ENCODE measurements at places on chromosomes 3 and 15.

GRCh38 chr15:59420986-59421618 lies 16.9 kb upstream of the FAM81A start:
- DNase-seq: no peak

DNA sequence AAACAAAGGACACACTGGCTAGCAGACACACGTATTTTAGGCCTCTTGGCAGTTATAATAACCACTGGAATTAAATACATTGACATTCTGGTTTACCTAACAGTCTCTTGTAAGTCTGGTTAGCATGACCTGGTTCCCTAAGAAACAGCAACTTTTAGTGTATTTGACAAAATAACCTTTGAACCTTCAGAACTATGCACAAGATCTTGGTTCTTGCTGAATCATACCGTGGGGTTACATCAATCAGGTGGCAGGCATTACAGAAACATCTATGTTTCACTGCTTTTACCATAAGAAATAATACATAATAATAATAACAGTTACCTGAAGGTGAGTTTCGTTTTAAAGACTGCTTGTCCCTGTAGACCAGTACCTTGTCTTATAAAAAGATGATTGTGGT lies 18.8 kb downstream of the LEO1 start:
- no peak for DNase-seq

- peak; percentile 76 for DNase-seq
Observed at GRCh38 chr15:75578948-75579920, at the start of gene PTPN9. Gene PTPN9, minus strand, starts transcription at chr15:75579315. Its CDS starts 539 bp downstream, at chr15:75578776.

DNA sequence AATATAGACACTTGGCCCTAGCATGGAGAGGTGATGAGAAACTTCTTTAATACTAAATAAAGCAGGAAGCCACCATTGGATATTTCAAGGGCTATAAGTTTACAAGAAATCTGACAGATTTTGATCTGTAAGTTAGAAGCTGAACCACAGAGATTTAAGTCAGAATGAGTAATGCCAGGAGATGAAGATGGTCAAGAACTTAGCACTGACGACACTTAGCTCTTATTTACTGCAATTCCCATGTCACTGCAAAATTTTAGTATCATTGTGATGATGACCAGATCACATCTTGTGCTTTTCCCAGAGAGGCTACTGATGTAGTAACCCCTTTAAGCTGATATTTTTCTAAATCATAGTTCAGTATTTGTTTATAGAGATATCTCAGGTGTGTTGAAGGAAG lies 59.4 kb upstream of the CD96 start:
- no peak for DNase-seq

DNA sequence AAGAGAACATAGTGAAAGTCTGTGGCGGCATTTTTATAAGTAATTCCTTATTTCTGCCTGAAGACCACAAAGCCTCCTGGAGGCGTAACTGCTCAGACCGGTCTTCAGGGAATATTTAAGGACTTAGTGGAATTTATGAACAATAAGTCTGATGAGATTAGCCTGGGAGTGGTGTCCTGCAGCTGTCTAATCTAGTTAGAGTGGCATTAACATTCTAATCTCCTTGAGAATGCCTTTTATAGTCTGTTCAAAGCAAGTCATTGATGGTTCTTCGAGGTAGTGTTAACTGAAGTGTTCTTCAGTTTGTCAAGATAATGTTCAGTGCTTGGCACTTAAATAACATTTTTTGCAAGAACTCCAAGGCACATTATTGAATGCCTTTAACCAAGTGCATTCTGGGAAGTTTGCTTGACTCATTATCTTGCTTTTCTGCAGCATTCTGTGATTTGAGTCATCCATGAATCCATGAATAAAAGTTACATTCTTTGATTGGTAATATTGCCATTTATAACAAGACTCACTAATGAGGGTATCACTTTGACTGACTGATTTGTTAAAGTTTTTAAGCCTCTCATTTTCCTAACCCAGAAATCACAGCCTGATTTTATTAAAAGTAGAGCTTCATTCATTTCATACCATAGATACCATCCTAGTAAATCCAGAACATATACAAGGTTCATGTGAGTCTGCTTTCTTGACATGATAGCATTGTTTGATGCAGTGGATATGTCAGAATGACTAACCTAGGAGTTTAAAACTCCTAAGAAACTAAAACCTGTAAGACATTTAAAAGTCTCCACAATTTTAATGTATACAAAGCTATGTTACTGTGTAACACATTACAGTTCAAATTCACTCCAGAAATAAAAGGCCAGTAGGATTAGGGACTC lies 12.5 kb downstream of the RBM5 start:
- no peak for DNase-seq

DNA sequence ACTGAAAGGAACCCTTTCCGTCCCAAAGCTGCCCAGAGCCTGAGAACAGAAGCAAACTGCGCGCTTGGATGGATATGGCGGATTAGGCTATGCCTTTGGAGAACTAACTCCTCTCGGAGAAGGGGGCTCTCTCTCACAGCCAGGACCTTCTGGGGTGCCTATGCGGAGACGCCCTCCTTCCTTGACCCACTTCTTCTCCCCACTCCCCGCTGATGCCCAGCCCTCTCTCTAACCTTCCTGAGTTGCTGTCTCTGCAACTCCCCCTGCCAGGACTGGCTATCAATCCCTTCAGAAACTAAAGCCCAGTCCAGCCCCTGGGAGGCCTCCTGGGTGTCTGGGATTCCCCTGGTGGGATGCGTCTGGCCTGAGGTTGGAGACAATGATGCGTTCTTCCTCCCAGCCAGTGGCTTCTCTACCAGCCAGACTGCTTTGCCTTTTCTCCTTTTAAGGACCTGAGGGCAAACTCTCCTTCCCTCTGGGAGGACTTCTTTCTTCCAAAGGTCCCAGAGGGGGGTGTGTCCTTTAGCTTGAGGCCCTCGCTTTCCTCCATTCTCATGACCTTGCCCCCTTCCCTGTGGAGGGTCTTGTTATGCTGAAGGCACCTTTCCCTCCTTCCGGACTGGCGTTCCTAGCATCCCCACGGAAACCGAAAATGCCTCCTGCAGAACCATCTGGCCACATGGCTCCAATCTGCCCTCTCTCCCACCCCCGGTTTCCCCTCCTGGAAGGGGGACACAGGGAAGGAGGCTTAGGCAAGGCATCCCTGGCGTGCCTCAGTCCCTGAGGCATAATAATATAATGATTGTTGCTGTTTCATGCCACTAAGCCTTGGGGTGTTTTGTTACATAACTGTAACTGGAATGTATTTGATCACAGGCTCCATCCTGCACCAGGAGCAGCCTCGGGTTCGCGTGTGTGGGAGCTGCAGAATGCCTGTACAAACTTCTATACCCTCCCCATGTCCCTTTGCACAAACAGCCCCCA lies 63.4 kb upstream of the C15orf39 start:
- no peak for DNase-seq

- DNase-seq: no peak
Observed at GRCh38 chr15:100944244-100944895, 25.2 kb downstream of the LRRK1 start.

GRCh38 chr3:27976933-27977332 lies 254.8 kb upstream of the EOMES start:
- no peak for DNase-seq

DNA sequence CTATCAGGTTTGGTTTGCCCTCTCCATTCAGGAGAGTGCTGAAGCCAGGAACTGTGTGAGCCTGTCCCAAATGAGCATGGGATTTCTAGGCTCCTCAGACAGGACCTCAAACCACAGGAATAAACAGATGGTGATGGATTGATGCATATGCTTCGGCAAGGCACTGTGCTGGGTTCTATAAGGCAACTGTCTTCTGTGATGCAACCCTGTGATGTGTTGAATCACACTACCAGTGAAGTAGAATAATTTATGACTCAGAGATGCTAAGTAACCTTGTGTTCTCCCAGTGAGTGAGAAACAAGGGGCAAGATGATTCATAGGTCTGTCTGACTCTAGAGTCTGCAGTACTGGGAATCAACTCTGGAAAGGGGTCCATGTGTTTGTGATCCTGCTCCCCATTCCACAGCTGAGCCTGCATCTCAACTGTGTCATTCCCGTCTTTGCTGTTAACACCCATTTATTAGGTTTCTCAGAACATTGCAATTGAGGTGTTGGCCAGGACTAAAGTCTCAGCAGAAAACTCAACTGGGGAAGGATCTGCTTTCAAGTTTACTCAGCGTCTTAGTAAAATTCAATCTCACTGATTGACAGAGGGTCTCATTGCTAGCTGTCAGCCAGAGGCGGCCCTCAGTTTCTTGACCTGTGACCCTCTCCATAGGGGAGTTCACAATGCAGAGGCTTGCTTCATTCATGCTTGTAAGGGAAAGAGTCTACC lies 510.1 kb upstream of the CFAP20DC start:
- DNase-seq: peak; percentile 62

- DNase-seq: no peak
Observed at GRCh38 chr3:72993391-72993790, 3.2 kb upstream of the PPP4R2 start.

- DNase-seq: peak; percentile 54
Observed at GRCh38 chr3:36380221-36381031, at the start of gene STAC. Gene STAC, plus strand, starts transcription at chr3:36380504. Its CDS starts 140 bp downstream, at chr3:36380644.

DNA sequence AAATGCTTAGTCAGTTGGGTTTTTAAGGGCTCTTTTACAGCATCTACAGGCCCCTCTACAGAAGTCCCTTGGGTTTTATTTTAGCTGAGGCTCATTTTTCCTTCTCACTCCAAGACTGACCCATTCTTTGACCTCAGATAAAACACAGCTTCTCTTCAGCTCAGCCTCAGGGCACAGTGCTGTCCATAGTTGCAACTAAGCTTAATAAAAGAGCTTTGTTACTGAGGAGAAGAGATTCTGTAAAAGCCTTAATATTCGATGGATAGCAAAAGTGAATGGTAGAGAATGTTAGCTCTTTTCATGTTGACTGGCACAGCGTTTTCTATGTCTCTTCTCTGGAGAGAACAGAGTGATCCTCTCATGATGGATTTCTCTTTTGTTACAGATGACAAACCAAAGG lies 277.9 kb downstream of the BBX start:
- no peak for DNase-seq

DNA sequence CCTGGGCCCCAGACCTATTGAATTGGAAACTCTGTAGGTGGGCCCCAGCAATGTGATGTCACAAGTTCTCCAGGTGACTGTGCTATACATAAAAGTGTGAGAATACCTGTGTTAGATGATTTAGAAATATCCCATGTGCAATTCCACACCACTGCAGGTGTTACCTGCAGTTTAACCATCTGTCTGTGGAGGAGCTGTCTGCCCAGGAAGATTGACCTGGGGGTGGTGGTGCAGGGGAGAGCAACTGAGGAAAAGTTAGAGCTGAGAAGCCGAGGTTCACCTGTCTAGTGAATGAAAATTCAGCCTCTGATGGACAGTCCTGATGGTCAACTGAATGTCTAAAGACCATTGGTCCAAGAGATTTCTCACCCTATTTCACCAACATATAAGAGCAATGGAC lies 132.2 kb upstream of the SLC24A5 start:
- no peak for DNase-seq

- no peak for DNase-seq
Observed at GRCh38 chr3:111238885-111239284, 167.3 kb downstream of the NECTIN3 start.

GRCh38 chr3:17730318-17730967 lies 12.0 kb downstream of the TBC1D5 start:
- no peak for DNase-seq

DNA sequence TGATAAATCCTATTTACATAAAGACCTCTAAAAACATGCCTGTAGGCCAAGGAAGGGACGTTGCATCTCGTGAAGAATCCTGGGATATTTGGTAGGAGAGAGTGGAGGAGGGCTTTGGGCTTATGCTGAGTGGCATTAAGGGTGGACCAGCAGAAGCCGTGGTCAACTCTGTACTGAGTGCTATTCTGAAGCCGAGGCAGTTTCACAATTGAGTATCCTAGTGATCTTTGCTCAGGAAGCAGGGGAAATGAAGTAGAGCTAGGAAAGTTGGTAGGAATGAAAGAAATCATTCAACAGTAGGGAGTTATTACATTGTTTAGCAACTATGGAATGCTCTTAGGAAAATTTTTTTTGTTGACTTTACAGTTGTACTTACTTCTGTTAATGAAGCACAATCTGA lies 24.2 kb downstream of the MCTP2 start:
- DNase-seq: no peak

DNA sequence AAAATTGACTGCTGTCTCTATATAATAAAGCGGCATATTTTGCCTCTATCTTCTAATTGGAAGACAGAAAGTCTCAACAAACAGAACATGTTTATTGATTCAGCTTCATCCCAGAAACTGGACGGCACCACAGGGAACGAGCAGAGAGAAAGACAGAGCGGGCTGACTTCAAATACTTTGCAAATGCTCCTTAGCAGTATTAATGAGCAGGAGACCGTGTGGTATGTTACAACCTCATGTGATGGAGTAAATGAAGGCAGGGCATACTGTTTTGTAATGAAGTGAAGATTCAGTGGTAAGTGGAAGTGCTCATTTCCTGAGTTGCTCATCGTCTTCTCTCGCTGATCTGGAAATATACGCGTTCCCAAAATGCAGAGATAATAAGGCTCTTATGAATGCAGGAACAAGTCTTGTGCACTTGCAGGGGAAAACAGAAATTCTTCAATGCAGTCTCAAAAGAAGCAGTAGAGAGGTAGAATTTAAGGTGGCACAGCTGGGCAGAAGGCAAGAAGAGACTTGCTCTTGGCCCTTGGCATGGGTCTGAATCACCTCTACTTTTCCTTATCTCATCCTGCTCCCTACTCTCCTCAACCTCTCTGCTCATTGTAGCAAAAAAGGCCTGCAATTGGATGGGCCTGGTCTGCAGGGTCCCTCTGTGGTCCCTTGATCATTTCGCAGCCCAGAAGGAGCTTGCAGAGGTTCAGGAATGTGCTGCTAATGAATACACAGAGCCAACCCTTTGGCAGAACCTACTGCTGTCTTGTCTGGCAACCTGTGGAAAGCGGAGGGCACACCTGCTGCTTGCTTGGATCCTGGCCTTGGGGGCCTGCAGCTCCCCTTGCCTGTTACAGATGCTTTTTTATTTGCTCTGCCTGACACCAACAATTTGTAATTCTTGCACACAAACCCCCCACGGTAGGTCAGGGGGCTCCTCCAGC lies 604.9 kb upstream of the CFAP20DC start:
- DNase-seq: no peak

Measured in hepatic stellate cell (primary cell).